ENCODE measurements at places on chromosomes 3 and 15.
A peak's percentile ranks its signal among the peaks of the same experiment; 100 is the strongest.

- no peak for DNase-seq
These were observed 16.3 kb upstream of the A4GNT start for GRCh38 chr3:138148503-138148902.

GRCh38 chr3:122533931-122534334 lies 19.2 kb upstream of the KPNA1 start:
- DNase-seq: no peak

- DNase-seq: no peak
These were observed 120.3 kb upstream of the SLC6A11 start for GRCh38 chr3:10695595-10696285.

GRCh38 chr3:176190755-176191154 lies 1006.5 kb downstream of the TBL1XR1 start:
- no peak for DNase-seq

DNA sequence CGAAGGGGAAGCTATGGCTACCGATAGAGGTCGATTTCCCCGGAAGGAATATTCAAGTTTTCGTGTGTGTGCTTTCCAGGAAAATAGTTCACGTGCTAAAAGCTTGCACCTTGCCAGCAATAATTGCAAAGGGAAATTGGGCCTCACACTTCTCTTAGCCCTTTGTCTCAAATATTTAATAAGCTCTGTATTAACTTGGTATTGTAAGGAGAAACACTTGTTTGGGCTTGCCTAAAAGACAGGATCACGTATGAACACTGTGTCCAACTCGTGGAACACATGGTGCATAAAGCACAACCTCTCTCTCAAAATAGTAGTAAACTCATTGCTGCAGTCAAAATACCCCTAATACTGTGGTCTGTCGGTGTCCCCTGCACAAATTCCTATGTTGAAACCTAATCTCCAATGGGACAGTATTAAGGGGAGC lies 352 bp upstream of the TMF1 start:
- no peak for DNase-seq

- DNase-seq: no peak
These were observed 557.2 kb downstream of the EPHB1 start for GRCh38 chr3:135352213-135352612.

GRCh38 chr3:123286308-123287023 lies 84.7 kb downstream of the SEC22A start:
- peak; percentile 23 for DNase-seq

DNA sequence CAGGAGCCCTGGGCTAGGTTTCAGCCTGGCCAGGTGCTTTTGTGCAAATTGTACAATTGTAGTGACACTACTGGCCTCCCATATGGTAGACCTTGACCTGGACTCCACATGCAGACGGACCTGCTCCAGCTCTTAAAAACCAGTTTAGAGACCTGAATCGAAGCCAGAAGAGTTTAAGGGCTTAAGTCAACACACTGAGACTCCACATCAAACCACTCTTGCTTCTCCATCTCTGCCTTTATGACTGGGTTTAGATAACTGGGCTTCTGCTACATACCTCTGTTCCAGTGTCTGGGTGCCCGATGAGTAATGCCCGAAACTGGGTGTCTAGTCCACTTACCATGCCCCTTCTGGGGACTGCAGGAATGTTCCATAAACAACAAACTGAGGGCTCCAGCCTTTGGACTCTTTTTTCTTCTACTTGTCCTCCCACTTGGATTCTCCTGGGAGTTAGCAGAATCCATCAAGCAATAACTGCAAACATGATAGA lies 32.8 kb downstream of the TMEM212 start:
- DNase-seq: no peak

DNA sequence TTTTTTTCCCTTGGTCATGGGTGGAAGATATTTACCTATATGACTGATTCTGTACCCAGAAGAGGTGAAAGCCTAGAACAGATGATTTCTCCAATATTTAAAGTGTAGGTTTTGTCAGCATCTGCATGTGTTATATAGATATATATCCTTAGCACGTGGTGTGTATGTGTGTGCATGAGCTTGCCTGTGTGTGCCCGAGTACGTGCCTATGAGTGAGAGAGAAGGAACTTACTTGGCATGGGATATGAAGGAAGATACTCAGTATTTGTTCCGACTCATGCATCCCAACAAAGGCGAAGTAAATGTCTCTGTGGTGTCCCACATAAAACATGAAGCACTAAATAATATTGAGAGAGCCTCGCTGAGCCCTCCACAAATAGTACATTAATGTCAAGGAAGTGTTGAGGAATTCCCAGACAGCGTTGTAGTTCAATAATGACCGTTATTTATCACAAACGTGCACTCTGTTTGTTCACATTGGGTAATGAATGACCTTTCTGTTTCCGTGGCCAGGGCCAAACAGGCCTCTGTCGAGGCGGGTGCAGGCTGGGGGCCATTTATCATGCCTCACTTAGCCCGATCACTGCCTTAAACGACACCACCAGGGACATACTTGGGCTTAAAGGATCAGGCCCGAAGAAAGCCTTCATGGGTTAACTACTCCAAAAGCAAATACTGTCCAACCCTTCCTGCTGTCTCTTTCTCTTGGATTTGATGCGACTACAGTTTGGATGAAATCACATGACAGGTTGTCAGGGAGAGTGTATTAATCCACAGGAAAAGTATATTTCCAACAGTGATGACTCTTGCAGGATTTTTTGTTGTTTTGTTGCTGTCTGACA lies 267.7 kb downstream of the PTPRG start:
- no peak for DNase-seq

DNA sequence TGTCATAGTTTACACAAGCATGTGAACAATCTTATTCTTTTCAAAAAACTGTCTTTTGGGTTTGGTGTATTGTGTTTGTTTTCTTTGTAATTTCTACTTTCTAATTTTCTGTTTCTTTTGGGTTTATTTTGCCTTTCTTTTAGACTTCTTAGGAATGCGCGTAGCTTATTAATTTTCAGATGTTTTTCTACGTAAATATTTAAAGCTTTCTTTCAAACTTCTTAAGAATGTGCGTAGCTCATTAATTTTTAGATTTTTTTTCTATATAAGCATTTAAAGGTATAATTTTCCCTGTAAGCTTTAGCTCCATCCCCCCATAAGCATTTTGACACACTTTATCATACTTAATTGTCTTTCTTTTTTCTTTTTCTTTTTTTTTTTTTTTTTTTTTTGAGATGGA lies 55.2 kb downstream of the RAD54L2 start:
- no peak for DNase-seq

DNA sequence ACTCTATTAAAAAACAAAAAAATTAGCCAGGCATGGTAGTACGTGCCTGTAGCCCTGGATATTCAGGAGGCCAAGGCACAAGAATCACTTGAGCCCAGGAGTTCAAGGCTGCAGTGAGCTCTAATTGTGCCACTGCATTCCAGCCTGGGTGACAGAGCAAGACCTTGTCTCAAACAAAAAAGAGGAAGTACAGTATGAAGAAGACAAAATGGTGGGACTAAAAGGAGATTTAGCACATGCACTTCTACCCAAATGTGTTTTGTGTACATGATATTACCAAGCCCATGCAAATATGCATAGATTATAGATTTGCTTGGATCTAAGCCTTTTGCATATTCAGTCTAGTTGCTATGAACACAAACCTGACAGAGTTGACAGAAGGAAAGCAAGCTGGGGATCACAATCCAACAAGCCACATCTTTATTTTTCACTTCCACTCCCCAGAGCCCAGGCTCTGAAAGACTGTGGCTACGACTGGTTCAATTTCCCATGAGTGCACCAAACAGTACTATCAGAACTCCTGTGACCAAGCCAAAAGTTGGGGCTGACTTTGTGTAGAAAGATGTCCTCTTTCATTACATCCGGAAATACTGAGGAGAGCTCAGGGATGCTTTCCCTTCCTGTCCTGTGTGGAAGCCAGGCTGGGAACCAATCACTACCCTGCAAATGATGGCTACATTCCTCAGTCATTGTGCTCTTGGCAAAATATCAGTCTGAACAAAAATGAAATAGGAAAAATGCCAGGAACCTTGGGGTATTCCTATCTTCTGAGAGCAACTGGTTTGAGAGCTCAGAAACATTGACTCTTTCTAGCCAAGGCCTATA lies 49.4 kb downstream of the TGM4 start:
- DNase-seq: no peak

DNA sequence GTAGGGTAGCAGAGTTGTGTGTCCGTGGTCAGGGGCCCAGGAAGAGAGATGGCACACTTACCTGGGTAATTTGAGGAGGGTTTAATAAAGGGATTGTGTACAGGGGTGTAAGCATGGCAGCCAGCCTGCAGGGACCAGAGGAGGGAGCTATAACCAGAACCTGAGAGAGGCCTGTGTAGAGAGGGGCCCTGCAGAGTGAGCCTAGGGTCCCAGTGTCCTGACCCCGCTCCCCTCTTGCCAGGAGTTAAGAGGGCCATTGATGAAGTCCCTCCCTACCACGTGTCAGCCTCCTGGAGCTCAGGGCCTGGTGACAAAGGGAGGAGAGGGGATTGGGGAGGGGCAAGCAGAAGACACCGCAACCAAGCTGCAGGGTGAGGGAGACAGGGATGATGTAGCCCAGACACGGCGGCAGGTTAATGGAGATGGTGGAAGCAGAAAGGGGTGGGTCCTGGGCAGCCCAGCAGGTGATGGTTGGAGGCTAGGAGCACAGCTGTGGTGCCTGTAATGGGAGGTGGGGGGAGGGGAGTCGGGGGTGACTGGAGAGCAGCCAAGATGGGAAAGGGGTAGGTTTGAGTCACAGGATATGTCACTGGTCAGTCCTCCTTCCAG lies 165.4 kb upstream of the TOPAZ1 start:
- no peak for DNase-seq

All from CD4-positive, alpha-beta T cell treated with Interferon alpha-2 for 1 hour (primary cell).